ENCODE measurements at places on chromosomes 12 and 14. TPM values are rescaled to one million over a fixed set of nuclear protein-coding genes. Genes with fewer than 3 reads are reported as not detected.

Gene CCDC177
- 0.04 TPM for polyA plus RNA-seq

DNA sequence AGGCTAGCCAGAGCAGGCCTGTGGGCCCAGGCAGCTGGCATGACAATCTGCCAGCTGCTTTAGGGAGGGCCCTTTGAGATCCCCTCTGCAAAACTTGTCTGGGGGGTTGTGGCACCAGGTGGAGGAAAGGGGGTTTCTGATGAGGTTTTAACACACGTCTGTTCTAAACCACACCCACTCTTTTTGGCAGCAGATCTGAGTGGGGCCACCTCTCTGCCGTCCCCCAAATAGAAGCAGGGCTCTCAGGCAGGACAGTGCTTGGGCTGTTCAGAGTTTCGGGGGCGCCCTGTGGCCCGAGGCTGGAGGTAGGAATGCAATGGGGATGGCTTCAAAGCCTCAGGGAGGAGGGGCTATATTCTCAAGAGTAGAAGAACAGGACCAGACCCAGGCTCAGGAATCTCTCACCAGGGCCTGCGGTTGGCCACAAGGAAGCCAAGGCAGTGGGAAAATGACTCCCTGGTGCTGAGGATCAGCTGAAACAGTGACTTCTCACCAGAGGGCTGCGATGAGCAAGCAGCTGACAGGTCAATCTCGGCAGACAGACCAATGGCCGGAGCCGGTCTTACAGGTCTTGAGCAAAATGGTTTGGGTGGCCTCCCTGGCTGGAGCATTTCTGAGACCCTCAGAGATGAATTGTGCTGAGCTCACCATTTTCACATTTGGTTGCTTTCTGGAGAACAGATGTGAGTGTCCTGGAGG is 1.5 kb upstream of the KRT5 start:
- no peak for DNase-seq

DNA sequence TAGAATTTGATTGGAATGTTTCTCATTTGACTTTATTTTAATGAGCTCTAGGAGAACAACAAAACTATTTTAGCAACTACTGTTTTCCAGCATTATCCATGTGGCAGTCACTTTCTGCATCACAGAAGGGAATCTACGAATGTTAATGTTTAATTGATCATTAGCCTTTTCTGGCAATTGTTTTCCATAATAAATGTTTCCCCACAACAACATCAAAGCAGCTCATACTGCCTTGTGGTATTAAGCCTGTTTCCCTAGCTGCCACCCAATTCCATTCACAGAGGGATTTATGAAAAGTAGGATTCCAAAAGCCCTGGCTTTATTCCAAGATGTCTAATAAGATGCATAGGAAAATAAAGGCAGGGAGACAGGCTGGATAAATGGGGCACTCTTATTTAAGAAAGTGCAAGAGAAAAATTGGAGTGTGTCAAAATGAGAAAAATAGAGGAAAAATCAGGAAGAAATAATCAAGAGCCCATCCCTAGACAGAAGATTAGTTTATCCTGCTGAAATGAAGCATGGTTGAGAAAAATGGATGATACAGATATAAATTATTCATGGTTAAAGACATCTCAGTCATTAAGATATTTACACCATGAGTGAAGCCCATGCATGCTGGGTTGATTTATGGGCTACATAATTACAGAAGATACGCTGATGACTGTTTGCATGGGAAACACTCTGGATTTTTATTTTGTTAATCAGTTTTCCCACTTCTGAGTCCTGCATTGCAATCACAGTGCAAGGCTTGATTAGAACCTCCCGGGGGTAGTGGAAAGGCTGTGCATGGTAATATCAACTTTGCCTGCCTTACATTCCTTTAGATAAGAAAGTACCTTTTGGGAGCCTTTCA is 180.3 kb downstream of the HELB start:
- no peak for DNase-seq

Gene ADAMTS20
- polyA plus RNA-seq, result 0.76 TPM

Gene DAO
- polyA plus RNA-seq, result 1.1 TPM

DNA sequence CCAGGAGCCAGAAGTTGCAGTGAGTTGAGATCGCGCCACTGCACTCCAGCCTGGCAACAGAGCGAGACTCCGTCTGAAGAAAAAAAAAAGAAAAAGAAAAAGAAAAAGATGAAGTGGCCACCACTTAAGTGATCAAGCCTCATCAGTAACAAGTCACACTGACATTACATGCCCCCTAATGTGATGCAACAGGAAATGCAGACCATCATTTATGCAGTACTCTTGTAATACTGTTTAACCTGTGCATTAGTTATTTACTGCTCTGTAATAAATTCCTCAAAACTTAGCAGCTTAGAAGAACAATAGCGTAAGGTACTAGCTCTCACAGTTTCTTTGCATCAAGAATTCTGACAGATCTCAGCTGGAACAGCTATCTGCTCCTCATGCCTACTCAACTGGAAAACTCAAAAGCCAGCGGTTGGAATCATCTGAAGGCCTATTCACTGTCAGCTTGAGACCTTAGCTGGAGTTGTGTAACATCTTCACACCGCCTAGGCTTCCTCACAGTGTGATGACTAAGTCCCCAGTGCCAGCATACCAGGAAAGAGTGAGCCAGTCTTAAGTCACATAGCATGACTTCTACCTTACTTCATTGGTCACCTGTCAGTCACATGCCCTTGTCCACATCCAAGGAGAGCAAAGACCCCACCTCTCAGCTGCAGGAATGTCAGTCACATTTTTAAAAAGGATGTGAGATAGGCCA is 31.5 kb downstream of the EPS8 start:
- DNase-seq, result no peak

- DNase-seq, result no peak
Observed at GRCh38 chr12:63308671-63309070, 157.7 kb upstream of the AVPR1A start.

DNA sequence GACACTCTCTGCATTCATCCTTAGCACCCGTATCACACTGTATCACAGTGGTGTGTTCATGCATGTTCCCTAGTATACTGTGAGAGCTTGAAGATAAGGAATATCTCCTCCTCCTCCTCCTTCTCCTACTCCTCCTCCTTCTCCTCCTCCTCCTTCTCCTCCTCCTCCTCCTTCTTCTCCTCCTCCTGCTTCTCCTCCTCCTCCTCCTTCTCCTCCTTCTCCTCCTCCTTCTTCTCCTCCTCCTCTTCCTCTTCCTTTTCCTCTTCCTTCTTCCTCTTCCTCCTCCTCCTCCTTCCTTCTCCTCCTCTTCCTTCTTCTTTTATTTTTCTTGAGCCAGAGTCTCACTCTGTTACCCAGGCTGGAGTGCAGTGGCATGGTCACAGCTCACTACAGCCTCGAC is 27.1 kb downstream of the DAO start:
- DNase-seq, result no peak
